Midbrain (tissue), 1 donor: ENCODE measurements at places on chromosomes 12 and 14.

DNA sequence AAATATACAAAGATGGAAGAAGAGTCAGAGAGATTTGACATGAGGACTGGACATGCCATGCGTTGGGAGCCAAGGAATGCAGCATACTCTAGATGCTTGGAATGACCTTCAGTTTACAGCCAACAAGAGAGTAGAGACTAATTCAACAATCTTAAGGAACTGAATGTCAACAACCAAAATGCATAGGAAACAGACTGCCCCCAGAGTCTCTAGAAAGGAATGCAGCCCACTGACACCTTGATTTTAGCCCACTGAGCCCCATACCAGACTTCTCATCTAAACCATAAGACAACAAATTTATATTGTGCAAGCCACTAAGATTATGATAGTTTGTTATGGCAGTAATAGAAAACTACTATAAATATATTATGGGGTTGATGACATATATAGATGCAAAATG, 611.2 kb downstream of the RPS29 start:
- DNase-seq = no peak

DNA sequence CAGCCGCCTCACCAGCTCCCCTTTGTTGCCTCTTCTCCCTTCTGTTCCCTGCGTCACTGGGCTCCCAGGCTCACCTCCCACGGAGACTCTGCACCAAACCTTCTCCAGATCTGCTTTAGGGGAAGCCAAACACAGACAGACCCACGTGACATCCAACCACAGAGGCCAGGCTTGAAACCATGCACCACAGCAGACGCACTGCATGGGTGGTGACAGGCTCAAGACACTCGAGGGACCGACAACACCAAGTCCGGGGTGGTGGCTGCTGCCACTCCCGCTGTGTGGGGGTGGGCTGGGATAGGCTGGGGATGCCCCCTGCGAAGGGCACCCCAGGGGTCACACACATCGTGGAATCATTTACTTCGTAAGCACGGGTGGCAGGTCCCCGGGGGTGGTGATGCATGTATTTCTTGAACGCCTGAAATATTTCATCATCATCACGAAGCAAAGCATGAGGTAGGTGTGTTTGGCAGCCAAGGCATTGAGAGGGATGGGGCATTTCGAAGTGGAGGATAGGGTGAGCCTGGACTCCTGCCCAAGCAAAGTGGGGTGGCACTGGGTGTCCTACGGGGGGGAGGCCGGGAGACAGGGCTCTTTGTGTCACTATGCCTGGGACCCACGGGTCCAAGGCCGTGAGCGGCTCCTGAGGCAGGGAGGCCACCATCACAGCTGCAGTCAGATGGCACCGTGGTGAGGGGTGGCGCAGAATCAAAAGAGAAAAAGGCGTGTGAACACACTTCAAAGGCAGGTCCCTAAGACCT, 66.8 kb upstream of the RFLNA start:
- no peak for DNase-seq

DNA sequence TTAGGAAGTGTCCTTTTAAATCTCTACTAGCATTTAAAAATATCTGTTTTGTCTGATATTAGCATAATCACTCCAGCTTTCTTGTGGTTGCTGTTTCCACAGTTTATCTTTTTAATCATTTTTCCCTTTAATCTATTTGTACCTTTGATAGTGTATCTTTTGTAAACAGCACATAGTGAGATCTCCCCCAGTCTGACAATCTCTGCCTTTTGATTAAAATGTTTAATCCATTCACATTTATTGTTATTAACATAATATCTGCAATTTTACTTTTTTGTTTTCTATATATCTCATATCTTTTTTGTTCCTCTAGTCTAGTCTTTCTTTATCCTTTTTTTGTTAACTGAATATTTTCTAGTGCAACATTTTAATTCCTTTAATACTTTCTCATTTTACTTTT, 104.2 kb downstream of the RPS6KA5 start:
- no peak for DNase-seq

GRCh38 chr12:124594851-124595250, 27.4 kb upstream of the NCOR2 start:
- DNase-seq = no peak

DNA sequence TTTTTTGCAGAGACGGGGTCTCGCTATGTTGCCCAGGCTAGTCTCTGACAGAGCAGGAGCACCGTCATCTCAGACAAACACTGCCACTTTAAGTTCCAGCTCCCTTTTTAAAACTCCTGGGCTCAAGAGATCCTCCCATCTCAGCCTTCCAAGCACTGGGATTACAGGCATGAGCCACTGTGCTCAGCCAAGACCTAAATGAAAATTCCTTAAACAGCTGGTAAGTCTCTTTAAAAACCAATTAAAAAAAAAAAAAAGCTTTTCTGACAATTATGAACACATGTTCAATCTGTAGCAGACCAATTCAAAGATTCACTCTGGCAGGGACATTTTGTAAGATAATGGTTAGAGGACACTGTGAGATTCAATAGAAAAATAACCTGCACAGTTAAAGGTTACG, 77.8 kb downstream of the HECTD4 start:
- no peak for DNase-seq
